ENCODE measurements at places on chromosomes 2 and 18.

DNA sequence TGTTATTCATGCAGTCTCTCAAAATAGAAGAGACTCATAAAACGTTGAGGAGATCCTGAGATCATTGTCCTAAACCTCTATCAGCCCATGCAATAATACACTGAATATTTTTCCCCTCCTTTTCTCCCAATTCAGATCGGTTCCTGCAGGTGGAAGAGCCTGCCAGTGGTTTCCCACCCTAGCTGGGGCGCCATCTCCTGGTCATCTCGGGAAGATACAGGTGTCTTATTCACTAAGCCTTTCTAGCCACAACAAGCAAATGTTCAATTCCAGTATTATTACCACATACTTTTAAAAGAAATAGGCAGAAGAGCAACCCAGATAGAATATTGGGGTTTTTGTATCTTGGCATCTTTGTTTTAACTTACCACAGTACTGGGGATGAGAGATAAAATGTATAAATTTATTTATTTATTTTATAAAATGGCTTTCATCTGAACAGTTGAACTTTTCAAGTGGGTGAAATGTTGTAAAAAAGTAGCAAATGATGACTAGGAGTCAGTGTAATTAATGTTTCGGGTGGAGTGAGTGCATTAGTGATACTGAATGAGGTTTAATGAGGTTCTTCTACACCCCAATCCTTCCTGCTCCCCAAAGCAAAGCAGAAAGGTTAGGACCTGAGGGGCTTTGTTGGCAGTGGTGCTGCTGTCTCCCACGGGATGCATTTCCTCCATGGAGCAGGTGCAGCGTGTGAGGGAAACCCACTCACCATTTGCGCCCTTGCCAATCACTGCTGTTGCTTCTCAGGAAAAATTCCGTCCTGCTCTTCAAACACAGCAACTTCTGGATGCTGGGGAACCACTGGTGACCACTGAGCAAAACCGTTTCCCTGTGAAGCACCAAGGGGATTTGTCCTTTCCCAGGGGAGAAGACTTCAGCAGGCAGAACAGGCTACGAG is 147.1 kb upstream of the FHL2 start:
- no peak for DNase-seq

DNA sequence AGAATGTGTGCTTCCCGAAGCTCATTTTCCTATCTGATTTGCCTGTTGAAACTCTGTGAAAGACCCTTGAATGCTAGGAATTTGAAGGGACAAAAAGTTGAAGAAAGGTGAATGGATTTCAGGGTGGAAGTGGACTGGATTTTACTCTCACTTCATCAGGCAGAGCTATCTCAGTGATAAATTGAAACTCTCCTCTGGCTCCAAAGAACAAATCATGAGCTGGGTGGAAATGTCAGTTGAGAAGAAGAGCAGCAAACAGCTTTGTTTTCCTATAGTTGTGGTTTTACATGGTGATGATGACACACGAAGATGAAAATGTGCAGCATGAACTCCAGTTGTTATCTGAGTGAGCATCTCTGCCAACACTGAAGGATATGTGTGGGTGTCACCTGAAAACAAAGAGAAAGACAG is 34.4 kb downstream of the CD28 start:
- no peak for DNase-seq

DNA sequence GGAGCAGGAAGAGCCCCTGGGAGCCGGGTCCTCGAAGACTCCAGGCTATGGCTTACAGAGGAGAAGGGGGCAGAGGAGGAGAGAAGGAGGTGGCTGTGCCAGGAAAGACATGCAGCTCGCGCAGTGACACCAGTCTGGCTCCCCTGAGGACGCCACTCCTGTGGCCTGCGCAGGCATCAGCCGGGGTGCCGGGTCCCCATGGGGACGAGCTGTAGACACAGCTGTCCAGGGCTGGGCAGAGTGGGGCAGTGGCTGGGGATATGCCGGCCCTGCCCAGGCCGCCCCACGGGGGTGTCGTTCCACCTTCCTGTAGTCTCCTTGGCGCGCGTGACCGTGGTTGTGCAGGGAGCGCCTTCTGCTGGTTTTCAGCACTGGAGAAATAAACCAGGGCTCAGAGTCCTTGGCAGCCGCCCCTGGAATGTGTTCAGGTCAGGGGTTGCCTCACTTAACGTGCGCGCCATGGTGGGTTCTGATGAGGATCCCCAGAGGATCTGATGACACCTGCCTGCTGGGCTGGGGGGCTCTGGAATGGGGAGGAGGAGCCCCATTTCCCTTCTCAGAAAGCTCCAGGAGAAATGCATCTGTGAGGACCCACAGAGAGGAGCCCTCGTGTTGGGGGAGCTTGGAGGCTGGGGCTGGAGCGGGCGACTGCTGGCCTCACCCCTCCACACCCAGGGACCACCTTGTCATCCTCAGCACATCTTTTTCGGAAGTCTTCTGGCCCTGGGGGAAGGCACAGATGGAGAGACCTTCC is 26.7 kb downstream of the RAMP1 start:
- no peak for DNase-seq

DNA sequence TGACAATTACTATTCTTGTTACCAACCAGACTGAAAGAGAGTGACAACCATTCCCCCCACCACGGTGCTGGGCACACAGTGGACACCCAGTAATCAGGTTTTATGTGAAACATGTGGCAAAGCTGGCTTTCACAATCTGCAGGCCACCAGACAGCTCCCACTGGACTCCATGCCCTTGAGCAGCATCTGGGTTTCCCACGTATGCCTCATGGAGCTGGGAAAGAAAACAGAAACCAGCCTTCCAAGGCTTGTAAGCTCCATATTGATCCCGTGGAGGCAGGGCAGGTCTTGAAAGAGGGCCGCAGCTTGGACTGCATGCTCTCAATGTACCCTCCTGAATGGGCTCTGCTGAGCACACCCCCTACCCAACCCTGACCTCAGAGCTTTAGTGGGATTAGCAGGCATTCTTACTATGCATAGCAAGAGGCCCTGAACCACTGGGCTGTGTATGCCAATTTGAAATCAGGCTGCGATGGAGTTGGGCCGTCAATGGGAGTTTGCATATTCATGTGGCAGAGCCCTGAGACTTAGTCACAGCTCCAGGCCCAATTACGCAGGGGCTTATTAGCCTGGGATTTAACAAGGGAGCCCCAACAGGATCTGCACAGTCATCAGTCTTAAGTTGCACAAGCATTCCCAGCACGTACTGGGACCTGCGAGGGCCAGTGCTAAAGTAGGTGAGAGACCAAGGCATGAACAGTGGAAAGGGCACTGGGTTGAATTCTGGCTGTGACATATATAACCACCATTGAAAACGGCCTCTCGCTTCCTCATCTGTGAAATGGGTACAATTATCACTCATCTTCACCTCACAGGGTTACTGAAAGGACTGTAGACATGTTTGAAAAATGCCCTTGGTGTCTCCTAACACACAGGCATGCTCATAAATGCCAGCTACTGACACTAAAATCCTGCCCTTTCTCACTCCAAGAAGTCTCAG is 10.5 kb downstream of the C1QL2 start:
- no peak for DNase-seq

- no peak for DNase-seq
These were observed 247.6 kb upstream of the TNP1 start for GRCh38 chr2:217107480-217107879.

DNA sequence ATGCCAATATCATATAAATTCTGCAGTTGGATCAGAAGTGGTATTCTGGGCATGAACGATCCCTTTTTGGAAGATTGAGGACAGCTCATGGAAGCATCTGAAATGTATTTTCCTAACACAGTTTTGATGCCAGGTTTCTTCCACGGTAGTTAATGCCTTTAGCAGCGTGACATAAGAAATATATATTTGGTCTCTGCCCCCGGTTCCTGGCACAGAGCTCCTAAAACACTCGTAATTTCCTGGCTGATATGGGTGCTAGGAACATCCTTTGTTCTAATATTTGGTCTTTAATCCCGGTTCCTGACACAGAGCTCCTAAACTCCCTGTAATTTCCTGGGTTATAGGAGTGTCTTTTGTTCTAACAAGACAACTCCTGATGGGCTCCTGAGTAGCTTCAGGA is 8.2 kb upstream of the CABLES1 start:
- no peak for DNase-seq

GRCh38 chr2:19955544-19956422 is 34.1 kb downstream of the WDR35 start:
- peak; percentile 65 for DNase-seq

GRCh38 chr2:25251071-25251421 is 82.7 kb upstream of the POMC start:
- no peak for DNase-seq

GRCh38 chr18:57433934-57434535 is 1.1 kb upstream of the ONECUT2 start:
- DNase-seq, result no peak

DNA sequence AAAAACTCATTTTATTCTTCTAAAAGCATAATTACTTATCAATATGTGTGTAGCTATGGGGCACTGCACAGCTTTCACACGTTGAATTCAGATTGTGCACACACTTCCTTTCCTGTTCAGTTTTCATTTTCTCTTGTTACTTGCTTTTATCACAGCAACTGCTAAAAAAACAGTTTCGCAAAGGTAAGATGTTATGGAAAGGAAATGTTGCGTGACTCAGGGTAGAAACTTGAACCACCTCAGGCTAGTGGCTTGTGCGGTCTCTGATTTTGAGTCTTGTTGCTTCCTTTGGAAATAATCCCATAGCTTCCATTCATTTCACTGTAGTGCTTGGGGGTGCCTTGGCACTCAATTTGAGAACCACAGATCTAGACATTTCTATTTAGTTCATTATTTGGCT is 171.9 kb downstream of the FMNL2 start:
- no peak for DNase-seq

- DNase-seq, result no peak
These were observed 58.9 kb downstream of the HAUS1 start for GRCh38 chr18:46163091-46163490.

DNA sequence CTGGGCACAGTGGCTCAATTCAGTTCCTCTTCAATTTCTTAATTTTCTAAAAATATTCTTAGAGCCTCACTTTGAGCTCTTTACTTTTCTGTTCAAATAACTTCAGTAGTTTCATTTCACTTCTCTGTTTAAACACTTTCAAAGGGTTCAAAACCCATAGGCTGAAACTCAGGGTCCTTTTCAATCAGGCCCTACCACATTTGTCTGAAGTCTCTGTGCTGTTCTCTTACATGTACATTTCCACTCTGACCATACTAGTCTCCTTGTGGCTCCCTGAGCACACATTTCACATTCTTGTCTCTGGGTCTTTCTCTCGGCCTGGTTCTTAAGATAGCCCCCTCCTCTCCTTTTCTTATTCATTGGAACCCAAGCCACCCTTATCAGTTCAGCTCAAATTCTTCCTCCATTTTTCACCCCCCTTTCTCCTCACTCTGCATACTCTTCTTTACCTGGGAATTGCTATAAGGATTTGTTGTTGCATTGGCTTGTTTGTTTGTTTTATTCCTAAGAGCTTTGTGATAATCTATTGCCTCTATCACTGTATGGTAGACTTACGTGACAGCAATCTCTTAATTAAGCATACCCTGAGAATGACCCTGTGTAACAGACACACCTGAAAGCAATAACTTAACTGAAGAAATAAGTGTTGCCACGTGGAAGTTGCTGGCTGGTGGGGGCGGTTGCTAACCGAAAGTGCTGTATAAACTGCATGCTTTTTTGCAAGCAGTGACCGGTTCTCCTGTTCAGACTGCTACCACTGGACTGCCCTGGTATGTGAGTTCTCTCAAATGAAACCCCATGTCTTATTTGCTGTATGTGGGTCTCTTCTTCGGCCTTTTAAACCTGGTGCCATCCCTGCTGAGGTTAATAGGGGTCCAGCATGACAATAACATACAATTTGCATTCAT is 27.7 kb upstream of the ACADL start:
- DNase-seq, result peak; percentile 41

DNA sequence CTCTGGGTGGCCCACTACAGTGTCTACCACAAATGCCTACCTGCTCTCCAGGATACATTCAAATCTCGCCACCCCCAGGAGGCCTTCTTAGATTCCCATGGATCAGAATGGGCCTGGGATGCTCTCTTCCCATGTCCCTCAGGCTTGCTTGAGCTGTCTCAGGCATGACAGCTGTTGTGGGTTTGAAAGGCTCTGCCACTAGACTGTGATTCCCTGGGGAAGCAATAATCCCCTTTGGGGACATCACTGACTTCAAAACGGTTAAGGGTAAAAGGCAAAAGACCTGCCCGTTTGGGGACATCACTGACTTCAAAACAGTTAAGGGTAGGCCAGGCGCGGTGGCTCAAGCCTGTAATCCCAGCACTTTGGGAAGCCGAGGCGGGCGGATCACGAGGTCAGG is 35.8 kb upstream of the ZNF516 start:
- no peak for DNase-seq

- DNase-seq, result peak; percentile 25
These were observed 323.2 kb downstream of the PLCL1 start for GRCh38 chr2:198127627-198128026.

DNA sequence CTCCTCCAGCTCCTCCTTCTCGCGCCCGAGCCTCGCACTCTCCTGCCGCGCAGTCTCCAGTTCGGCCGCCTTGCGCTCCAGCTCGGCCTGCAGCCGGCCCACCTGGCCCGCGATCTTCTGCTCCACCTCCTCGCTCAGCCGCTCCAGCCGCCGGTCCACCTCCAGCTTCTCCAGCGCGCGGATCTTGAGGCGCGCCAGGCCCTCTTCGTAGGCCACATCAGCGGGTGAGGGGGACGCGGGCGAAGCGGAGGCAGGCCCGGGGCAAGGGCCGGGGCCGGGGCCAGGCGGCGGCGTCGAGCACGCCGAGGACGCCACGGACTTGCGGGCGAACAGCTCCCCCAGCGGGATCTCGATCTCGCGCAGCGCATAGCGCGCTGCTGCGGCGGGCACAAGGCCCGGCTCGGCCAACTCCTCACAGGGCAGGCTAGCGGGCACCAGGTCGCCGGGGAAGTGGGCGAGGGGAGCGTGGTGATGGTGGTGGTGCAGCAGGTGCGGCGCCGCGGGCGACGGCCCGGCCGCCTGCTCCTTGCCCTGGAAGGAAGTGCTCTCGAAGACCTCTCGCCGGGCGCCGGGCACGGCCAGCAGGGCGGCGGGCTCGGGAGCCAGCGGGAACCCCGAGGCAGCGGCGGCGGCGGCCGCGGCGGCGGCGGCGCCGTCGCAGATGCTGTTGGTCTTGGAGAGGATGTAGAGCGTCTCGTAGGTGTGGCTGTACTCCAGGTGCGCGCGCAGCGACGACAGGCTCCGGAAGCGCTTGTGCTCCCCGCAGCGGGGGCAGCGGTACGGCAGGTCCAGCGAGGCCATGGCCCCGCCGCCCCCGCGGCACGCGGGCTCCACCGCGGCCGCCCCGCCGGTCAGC is 15.2 kb downstream of the FBXO41 start:
- peak; percentile 83 for DNase-seq

- no peak for DNase-seq
These were observed 27.9 kb downstream of the COL3A1 start for GRCh38 chr2:189002079-189002478.

DNA sequence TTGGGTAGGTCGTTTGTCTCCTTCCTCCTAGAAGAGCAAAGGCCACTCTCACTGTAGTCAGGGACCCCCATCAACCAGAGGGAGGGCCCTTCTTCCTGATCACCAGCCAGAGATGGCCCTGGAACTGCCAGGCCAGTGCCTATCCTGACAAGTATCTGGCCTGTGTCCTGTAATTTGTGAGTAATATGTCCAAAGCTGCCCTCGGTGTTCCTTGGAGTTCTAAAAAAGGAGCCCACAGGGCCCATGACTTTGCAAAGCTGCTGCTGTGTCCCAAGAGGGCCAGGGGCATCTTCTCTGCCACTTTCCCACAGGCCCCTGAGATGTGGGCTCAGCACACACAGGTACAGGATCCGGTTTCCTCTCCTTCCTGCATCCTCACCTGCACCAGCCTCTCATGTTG is 212.4 kb downstream of the SEPTIN10 start:
- DNase-seq, result no peak

- no peak for DNase-seq
These were observed 2.2 kb upstream of the PARD3B start for GRCh38 chr2:204542982-204543608.

Measured in left lung (tissue), 14 donors.